ENCODE measurements at places on chromosomes 7 and 10.

GRCh38 chr10:100334762-100335161 is 4.7 kb upstream of the PKD2L1 start:
- no peak for DNase-seq

DNA sequence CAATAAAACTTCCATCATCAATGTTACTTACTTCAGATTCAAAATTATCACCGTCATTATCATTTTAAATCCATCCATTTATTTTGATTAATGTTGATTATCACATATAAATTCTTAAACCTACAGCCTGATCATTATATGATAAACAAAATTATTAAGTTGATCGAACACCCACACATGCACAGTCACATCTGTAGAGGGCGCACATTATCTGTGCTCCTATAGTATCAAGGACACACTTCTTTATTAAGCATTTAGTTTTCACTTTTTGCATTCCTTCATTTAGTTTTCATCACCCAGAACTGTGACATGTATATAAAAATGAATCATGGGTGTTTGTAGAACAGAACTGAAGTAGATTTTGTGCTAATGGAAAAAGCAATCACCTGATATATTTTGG is 26.2 kb upstream of the ZNF716 start:
- DNase-seq, result no peak

DNA sequence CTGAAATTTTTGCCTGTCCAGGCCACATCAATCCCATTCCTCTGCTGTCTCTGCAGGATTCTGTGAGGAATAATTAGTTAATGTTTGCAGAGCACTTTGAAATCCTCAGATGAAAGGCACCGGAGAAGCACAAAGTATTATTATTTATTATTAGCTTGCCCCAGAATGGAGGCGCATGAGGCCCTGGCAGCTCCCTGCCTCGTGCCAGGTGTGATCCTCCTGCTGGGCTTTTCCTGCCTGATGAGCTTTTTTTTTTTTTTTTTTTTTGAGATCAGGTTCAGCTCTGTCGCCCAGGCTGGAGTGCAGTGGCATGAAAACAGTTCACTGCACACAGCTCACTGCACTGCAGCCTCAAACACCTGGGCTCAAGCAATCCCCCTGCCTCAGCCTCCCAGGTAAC is 65.2 kb downstream of the TCF7L2 start:
- no peak for DNase-seq

DNA sequence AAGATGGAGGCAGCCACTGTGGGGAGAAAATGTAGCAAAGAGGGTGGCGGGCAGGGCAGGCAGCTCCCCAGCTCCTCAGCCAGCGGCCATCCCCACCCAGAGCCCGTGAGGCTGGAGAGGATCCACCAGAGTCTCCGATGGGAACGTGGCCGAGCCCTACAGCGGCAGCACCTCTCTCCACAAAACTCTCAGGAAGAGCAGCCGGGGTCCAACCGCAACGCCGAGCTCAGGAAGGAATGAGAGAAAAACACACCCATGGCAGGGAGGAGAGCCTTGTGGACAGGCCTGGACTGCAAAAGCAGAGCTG is 54.0 kb upstream of the ADGRA1 start:
- no peak for DNase-seq

DNA sequence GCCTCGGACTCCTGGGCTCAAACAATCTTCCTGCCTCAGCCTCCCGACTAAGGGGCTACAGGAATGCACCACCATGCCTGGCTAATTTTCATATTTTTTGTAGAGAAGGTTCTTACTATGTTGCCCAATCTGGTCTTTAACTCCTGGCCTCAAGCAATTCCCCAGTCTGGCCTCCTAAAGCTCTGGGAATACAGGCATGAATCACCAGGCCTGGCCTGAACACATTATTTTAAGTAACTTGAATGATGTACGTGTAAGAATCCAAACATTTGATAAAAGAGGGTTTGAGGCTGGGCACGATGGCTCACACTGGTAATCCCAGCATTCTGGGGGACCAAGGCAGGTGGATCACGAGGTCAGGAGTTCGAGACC is 13.0 kb upstream of the BAMBI start:
- DNase-seq, result no peak

DNA sequence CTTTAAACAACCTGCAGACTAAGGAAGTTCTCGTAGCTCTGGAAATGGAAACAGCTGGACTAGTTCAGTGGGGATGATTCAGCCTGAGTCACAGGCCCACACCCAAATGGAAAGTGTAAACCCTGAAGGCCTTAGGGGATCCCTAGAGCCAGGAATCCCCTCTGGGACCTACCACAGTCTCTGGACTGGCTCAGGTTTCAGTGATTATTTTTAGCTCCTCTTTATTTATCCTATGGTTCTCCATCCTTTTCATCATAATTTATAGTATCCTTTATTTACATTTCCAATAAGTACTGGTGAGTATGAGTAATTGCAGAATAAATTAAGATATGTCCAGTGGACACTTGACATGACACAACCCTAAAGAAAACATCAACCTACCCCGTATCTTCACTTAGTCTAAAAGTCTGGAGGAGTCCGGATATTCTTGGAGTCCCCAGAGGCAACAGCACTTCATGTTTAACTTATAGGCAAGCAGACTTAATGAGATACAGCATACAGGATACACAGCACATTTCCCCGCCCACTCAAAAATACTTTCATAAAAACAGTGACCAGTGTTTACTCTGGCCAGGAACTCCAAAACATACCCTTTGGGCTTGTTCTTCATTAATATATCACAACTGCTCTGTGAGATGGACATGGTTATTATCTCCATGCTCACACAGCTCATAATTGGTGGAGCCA is 28.4 kb upstream of the SEMA3E start:
- DNase-seq, result no peak

- DNase-seq, result no peak
Measured at GRCh38 chr10:66784770-66785169, 141.1 kb upstream of the LRRTM3 start.

DNA sequence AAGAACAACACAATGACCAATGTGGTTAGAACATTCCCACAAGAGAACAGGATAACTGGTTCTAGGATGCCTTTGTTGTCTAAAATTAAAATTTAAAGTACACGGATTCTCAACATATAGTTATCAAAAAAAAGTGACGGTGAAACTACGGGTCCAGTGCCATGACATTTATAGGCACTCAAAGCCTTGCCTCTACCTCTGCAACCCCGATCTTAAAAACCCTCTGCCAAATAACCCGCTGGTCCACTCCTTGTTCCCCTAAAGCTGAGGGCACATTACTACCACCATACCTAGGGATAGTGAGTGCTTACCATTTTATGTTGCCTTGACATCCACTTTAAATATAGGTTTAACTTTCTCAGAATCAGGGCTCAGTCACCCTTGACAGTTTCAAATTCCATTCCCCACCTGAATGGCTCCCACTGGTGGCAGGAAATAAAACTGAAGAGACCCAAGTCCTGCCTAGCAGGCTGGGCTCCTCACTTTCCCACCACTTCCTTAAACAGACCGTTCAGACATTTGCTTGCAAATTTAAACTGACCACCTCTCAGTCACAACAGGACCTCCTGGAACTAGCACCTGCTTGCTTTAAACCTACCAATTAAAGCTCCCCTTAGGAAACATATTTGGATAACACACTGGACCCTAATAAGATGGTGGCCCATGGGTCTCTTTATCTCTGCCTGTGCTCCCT is 169.9 kb upstream of the ASAH2 start:
- no peak for DNase-seq

Data from stimulated activated CD4-positive, alpha-beta T cell treated with anti-CD3 and anti-CD28 coated beads, Interleukin-15, amount 100 ng/mL, for 1 hour (primary cell).